ENCODE measurements at places on chromosomes 16 and 17.
A peak's percentile ranks its signal among the peaks of the same experiment; 100 is the strongest.

DNA sequence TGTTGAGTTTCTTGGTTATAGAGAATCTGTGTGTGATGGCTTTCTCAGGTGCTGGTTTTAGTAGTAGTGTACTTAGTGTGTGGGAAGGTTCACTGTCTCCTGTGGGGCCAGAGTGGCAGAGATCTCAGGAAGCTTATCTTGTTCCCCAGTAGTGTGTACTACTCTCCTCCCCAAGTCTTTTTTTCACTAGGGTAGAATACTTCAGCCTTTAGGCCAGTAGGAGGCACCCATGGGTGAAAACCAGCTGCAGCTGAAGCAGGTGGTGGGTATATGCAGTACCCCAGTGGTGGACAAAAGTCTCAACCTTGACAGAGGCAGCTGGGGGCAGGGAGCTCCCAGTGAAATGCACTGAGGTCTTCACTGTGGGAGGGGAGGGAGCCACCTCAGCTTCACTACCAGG is 109.9 kb downstream of the PHKB start:
- DNase-seq = no peak

DNA sequence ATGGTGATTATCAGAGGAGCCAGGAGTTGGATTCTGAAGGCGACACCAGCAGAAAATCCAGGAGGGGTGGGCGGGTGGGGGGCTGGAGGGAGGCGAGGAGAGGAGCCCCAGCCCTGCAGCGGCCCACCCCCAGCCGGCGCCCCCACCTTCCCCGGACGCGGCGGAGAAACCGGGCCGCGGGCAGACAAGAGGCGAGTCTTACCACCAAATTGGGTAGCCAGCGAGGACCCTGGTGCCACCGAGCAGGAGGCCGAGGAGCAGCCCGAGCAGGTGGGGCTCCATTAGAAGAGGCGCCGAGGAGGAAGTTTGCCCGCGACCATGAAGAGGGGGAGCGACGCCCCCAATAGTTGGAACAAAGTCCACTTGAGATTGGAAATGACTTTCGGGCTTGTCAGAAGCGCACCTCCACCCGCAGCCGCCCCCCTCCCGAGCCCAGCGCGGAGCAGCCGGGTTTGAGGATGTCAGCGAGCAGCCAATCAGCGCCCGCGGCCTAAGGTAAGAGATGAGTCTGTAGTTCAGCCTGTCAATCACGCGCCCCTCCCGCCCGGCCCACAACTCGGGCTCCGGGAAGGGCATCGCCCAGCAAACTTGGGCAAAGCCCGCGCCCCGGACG is at the start of gene WNT3:
Gene WNT3 (minus strand): TSS at position 377 of the 613 bp plus-strand sequence. CDS start 95 bp downstream, at position 282.
- DNase-seq = no peak

GRCh38 chr17:65123757-65124675 is 13.2 kb upstream of the RGS9 start:
- peak; percentile 41 for DNase-seq

- DNase-seq = no peak
Observed at GRCh38 chr16:50290856-50291255, 24.5 kb downstream of the ADCY7 start.

- peak; percentile 31 for DNase-seq
Observed at GRCh38 chr16:11097094-11097786, 152.9 kb downstream of the CLEC16A start.

Data from SJCRH30 (cell line).